ENCODE measurements at places on chromosomes 2 and 18.

- no peak for DNase-seq
Observed at GRCh38 chr2:110819711-110820110, 87.3 kb downstream of the ACOXL start.

GRCh38 chr2:12326449-12327190 is 390.1 kb upstream of the TRIB2 start:
- no peak for DNase-seq

GRCh38 chr2:197071213-197071612 is 144.7 kb upstream of the PGAP1 start:
- DNase-seq = no peak

GRCh38 chr18:78228974-78229373 is 750.6 kb upstream of the SALL3 start:
- DNase-seq = no peak

- no peak for DNase-seq
Observed at GRCh38 chr2:11571170-11571569, 37.3 kb downstream of the GREB1 start.

DNA sequence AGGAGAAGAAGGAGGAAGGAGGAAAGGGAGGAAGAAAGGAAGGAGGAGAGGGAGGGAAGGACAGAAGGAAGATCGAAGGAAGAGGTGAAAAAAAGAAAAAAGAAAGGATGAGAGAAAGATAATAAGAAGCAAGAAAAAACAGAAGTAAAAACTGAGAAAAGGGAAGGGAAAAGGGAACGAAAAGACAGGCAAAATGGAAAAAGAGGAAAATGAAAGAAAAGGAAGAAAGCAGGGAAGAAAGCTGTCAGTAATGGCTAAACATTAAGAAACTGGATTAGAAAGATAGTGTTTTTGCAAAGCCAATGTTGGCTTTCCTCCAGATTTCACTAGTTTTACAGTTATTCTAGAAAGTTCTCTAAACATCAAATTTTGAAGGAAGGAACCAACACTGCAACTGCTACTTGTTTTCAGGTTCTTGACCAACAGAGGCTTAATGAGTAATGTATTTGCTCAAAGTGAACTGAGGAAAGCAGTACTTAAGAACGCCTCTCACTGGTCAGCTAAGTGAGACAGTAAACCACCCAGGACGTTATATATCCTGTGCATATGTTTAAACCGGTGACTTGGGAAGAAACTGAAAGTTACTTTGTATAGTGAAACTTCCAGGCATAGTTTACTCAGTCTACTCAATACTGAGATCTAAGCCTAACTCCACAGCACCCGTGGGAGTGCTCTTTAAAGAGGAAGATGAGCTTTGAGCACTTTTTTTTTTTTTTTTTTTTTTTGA is 286.2 kb upstream of the TRIB2 start:
- DNase-seq = no peak

GRCh38 chr2:106030287-106031268 is 163.5 kb downstream of the UXS1 start:
- DNase-seq = no peak

DNA sequence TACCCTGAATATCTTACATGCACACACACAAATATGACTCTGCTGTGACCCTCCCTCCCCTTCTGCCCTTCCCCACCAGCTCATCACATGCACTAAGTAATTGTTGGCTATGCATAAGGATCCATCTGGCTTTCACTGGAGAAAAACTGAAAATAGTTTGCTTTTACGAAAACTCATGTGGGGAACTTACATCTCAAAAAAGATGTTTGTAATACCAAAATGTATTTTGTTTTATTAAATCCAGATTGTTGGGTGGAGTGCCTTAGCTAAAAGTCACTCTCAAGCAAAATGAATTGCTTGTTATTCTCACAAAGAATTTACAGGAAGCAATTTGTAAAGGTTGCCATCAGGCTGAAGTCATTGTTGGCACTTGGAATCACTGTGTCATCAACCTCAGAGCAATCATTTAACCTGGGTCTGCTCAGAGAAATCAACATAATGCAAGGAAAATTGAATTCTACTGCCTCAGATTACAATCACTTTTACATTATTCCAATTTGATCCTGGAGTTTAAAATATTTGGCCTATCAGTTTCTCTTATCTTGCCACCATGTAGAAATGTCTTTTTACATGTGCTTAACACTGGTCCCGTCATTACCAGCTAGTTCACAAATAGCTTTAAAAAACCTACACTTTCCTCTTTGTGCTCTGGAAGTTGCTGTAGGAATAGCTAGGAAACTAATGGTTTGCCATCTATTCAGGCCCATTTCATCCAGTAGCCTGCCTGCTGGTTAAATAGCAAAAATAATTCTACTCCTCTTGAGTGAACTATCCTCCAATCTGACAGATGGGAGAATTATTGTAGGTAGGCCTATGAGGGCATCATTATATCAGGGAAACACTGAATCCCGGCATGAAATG is 90.3 kb upstream of the TMEM17 start:
- no peak for DNase-seq

- DNase-seq = no peak
Observed at GRCh38 chr2:158484892-158485556, 28.3 kb downstream of the PKP4 start.

Data from activated naive CD4-positive, alpha-beta T cell (primary cell).